Stimulated activated CD8-positive, alpha-beta memory T cell treated with anti-CD3 and anti-CD28 coated beads, Interleukin-7, amount 100 ng/mL, for 1 hour (primary cell): ENCODE measurements at places on chromosomes 2 and 18.

- DNase-seq: no peak
Measured at GRCh38 chr2:39772086-39772811, 6.8 kb downstream of the THUMPD2 start.

DNA sequence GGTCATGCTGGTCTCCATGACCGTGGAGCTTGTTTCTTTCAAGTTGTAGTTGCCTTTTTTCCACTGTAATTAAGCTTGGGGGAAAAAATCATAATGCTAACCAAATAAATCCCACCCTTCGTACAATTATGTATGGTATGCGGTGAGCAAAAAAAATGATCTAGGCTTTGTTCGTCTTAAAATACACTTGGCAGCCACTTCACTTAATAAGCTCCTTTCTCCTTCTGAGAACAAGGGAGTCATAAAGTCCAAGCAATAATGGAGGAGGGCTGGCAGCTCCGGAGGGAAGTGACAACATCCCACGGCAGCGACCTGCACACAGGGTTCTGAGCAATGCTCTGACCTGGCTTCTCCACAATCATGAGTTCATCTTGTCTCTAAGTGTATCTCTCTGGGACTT, 91.2 kb upstream of the KLHL29 start:
- DNase-seq: no peak

DNA sequence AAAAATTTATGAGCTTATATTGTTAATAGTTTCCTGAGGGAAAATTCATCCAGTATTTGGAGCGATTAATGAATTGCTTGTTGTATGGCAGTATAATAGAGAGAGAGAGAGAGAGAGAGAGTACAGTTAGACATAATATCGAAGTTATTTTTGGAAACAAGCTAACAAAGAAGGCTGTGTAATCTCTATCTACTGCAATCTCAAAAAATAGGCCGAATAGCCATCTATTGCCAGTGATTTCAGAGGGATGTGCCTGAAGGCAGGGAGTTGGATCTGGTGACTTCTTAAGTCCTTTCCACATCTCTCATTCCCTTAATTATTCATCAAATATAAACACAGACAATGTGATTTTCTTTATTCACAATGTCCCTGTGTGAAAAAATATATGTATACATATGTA, 433.1 kb upstream of the RAB12 start:
- DNase-seq: no peak

DNA sequence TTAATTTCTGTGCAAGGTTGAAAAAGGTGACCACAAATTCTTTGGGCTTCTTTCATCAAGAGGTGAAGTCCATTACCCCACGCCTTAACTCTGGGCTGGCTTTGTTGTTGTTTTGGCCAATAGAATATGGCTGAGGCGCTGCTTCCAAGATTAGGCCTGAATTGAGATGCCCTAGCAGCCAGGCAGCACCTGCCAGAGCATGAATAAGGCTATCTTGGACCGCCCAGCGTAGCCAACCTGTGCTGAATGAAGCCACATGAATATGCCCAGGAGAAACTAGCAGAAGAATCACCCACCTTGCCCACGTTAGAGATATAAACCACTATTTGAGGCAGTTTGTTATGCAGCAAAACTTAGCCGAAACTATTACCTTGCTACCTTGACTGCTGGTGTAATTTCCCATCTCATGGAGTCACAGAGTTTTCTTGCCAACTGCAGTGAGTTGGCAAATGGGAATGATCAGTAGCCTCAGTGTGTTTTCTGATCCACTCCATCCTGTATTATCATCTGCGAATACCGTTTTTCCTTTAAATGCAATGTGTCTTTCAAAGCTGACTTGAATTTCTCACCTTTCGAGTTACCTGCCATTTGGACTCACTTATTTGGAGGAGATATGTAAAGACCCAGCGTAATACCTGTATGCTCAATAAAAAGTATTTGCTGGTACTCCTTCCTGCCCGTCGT, 679 bp downstream of the TSGA10 start:
- no peak for DNase-seq

GRCh38 chr2:165572151-165572550, 102.7 kb downstream of the CSRNP3 start:
- no peak for DNase-seq

DNA sequence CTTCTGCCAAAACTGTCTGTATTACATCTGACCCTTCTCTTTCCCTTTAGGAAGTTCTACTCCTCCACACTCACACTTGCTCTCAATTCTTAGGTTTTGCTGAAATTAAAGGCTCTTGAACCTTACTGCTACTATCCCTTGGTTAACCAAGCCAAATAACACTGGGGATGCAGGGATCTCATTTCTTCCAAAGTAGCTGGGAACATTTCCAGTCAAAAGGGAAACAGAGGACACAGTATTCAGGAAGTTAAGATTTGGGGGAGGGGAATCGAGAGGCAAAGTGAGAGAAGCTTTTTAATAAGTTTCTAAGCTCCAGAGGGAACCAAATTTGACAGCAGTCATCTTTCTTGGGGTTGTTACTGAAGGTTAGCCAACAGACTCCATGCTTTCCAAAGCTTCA, 6.2 kb downstream of the SEPTIN2 start:
- no peak for DNase-seq

DNA sequence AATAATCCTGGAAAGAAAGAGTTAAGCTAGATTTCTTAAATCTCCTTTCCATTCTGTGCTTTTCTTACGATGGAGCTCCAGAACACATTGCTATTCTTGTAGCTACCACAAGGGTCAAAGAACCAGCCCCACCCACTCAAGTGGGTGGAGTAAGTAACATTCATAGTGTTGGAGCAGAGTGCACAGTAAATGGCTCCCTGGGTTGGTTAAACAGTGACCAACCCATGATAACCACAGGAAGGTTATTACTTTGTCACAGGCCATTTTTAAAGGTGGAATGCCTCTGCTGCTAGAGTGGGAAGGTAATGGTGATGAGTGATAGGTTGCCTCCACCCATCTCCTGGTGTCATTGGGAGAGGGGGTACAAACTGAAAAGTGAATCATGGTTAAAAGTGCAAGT, 13.9 kb downstream of the ARPC2 start:
- no peak for DNase-seq
